ENCODE measurements at places on chromosomes 12 and 14.

DNA sequence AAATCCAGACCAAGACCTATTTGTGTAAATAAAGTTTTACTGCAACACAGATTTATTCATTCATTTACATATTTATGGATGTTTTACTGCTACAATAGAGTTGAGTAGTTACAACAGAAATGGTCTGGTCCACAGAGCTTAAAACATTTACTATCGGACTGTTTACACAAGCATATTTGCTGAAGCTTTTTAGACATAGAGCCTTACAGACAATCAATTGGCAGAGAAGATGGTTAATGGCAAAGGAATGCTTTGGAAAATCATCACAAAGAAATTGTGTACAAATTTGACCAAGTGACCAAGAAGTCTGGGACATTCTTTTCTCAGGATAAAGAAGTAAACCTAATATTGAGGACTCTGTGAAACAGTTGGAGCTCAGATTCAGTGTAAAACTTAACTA is 504.3 kb downstream of the SLC16A7 start:
- no peak for DNase-seq

DNA sequence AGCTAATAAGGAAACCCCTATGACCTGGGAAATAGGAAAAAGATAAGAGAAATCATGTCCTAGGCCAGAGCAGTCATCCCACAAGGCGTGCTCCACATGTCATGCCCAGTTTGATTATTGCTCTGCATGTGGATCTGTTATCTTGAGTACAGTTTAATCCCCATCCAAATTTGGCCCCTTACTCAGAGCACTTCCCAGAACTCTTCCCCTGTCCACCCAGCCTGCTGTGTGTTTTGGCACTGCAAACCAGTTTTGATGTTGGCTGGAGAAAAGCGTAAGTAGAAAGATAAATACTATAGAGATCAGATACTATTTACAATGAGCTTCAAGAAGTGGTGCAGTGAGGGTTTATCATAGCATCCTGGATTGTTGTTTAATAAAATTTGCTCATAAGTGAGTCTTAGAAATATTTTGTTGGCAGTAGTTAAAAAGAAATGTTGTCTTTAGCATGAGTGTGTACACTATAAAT is 83.8 kb downstream of the PTPRB start:
- DNase-seq: no peak

DNA sequence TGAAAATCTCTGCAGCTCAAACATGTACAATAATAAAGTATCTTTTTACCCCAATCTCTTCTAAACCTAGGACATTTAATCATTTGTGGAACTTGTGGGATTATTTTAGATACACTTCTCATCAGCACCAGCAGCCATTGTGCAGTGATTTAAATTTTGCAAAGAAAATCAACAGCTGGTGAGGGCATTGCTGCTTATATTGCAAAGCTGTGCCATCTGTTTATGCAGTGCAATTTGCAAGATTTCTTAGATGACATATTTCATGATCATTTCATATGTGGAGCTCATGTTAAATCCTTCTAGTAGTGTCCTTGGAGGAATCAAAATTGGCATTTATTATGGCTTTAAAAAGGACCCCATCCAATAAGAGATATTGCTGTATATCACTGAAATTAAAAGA is 320.7 kb downstream of the BTG1 start:
- DNase-seq: no peak

DNA sequence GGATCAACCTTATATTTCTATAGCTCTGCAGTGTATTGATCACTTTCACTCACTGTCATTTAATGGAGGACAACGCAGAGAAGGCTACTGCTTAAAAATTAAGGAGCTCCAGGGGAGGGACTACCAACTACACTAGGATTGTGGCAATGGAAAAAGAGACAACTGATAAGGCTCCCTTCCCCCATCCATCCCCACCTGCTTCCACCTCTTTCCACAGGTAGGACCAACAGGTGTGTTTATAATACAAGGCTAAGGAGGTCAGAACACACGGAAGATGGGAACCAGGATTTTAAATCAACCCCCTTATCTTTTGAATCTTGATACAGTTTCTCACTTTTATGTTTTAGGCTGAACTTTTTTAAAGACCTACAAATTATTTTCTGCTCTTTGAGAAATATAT is 90.8 kb downstream of the STAB2 start:
- no peak for DNase-seq

GRCh38 chr12:75969768-75970167 is 61.8 kb downstream of the PHLDA1 start:
- no peak for DNase-seq

GRCh38 chr12:55940065-55940732 is 9.2 kb downstream of the DGKA start:
- DNase-seq: no peak

- DNase-seq: no peak
Measured at GRCh38 chr12:110269622-110270124, 11.4 kb upstream of the ATP2A2 start.

DNA sequence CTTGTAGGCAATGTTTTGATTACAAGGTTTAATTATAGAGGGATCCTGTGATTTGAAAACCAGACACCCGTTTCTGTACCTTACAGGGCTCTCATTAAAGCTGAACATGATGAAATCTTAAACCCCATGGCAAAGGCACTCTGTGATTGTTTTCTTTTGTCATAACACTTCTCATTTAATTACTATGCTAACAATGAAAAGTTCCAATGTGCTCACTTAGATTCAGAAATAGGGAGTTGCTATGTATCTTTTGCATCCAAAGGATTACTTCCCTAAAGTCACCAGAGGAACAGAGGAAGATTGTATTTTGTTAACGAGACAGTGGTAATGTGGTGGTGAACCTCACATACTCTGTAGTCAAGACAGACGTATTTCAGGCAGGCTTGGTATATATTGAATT is 81.5 kb upstream of the MYF6 start:
- DNase-seq: no peak

DNA sequence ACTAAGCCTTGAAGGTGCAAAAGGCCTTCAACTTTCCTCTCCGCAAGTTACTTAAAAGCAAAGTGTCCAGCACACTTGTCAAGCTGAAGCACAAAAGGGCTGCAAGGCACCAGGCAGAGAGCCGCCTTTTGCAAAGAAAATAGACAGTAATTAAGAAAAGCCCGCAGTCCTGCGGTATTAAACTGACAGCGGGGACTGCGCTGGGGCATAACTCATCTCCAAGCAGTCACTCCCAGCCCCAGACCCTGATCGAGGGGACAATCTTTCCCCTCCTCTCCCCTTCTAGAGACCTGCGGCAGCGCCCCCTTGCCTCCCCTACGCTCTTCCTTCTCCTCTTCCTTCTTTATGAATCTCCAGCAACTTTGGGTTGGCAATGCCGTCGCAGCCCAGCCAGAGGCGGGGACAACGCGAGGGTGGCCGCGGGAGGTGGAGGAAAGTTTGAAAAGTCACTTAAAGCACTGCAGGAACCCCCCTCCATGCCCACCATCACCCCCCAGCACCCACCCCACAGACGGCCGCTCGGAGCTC is 200.9 kb upstream of the CAND1 start:
- DNase-seq: no peak

DNA sequence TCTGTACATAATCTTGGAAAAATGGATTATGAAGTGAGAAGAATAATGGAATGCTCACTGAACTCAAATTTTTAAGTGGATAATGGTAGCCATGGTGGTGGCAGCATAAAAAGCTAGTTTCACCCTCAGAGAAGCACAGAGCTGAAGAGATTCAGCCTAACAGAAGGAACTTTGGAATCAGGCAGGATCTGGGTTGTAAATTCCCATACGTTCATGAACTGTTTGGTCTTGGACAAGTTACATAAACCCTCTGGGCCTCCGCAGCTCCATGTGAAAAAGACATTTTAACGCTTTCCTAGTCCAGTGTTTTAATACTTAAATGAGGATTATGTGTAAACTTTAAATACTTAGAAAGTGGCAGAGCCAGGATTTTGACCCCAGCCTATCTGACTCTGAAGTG is 26.6 kb downstream of the JKAMP start:
- DNase-seq: no peak

DNA sequence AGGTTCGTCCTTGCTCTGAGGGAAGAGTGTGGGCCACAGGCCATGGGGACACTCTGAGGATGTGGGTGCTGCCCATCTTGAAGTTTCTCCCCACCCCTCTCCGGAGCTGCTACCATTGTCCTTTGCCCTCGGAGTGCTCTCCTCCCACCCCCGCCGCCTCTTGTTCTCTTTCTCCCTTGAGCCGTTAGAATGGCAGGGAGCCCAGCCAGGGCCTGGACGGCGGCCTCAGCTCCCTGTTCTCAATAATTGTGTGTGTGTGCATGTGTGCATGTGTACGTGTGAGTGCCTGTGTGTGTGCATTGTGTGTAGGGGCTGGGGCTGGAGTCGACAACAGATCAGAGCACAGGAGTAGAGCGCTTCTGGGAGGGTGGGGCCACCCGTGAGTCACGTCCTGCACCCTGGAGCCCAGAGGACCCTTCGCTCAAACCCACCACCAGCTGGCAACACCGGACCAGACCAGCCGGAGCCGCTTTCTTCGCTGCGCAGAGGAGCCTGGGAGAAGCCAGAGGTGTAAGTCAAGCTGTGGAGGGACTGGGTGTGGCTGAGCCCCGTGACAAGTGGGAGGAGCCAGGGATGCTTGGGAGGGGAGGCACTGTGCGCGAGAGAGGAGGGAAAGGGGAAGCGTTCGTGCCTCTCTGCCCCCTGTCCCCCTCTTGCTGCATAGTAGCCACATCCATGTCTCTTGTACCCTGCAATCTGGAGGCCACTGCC is 25.9 kb upstream of the KCNA5 start:
- DNase-seq: no peak

- peak; percentile 80 for DNase-seq
Measured at GRCh38 chr12:102539651-102540553, 59.5 kb upstream of the IGF1 start.

GRCh38 chr12:16344269-16344668 is 3.2 kb upstream of the MGST1 start:
- DNase-seq: no peak

DNA sequence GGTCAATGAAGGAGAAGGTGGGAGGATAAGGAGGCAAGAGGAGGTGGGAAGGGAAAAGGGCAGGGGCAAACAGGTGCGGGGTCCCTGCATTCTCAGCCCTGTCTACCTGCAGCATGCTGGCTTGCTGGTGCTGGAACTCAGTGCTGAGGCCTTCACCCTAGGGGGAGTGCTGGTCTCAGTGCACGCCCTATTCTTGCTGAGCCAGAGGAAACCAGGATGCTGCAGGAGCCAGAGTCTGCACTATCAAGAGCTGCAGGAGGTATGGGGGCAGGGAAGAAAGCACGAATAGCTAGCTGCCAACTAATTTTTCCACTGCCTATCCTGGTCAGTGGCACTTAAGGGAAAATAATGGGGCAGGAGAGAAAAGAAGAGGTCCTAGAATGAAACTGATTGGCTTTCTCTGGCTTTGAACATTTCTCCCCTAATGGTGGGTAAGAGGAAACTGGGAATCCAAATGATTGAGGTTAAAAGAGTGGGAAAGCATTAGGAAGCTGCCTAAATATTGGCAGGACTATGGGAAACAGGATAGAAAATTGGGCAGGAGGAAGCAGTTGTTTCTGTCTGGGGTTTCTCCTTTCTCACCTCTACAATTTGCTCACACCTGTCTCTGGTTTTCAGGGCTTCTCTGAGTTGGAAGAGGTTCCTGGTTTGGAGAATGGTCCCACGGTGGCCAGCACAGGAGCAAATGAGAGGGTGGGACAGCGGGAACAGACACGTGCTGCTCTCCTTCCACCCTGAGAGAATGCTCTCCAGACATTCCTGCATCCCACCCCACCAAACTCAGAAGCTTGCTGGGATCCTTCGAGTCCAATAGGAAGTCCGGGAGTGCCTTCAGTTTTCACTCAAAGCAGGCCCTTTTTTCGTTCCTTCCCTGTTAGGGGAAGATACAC is 1.9 kb downstream of the TMEM253 start:
- DNase-seq: no peak

DNA sequence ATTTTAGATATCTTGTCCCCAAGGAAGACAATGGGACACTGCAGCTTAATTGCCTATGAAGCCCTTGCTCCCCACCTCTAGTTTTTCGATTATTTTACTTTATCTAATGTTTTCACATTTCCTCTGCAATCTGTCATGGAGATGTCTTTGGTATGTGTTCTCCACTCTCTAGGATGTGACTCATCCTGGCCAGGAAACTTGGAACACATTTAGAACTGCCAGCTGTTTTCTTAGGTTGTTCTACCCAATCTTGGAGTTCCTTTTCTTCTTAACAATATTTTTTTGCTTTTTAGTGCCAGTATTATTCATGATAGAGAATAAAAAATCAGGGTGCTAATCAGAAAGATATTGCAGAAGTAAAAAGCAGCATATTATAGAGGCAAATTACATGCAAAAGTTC is 101.7 kb upstream of the CLEC14A start:
- peak; percentile 50 for DNase-seq

DNA sequence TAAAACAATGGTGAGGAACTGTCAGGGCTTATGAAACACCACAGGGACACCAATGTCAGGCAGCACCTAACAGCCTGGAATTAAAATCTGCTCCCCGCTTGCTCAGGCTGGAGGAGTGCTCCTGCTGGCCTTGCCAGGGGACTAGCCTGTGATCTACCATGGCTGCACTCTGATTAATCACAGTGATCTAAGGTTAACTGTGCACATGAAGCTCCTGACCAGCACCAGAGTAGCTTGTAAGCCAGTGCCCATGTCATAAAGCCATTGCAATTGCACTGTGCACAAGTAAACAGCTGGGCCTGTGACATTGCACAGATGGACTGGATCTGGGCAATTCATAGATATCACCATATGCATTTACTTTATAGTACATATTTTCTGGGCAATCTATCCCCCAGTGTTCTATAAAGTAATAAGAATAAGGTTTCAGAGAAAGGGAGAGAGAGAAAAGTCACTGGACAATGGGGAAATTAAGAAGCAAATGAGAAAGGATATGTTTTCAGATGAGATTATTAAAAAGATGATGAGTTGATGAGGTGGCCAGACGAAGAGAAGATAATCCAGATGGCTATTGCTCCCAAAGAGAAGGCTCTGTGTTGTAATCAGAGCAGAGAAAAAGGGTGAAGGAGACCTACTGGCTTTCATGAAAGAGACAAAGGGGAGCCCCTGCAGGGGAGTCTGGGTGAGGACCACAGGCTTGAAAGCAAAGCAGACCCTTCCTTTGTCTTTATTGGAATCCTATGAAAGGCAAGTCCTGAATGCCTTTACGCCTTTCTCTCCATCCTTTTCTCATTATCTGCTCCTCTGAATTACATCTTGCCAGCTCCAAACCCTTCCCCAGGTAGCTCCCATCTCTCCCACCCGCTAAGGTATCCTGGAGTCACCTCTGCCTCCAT is 145.8 kb downstream of the SLC38A6 start:
- DNase-seq: no peak

- no peak for DNase-seq
Measured at GRCh38 chr12:53667080-53667479, 8.8 kb downstream of the ATP5MC2 start.

DNA sequence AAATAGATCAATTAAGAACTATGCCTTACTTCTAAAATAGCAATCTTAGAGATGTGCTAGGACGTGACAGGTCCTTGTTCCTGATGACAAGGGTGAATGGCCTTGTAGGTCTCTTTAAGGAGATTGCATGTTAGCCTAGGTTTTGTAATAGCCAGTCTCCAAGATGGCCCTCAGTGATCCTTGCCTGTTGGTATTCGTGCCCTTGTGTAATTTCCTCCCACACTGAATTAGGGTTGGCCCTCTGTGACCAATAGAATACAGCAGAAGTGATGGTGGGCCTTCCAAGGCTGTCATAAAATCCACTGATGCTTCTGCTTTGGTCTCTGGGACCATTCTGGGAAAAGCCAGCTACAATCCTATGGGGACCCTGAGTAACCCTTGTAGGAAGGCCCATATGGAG is 38.2 kb upstream of the SNX6 start:
- DNase-seq: no peak

All from BJ (cell line).